ENCODE measurements at places on chromosomes 3 and 15. TPM values are rescaled to one million over a fixed set of nuclear protein-coding genes. Genes with fewer than 3 reads are reported as not detected.

Gene PLIN1
- 0.08 TPM for total RNA-seq

Gene TGM4
- total RNA-seq, result 0.03 TPM

Gene TRH
- not detected for total RNA-seq

Gene GASK1A
- total RNA-seq, result not detected

Gene SLC24A5
- total RNA-seq, result not detected

Gene SLC22A14
- 0.03 TPM for total RNA-seq

Gene EXD1
- total RNA-seq, result not detected

Gene RTP4
- not detected for total RNA-seq

Gene PROK2
- not detected for total RNA-seq

Gene CPA3
- not detected for total RNA-seq

Gene IL12A
- 0.59 TPM for total RNA-seq

Gene SPTSSB
- not detected for total RNA-seq

Gene CCDC33
- 7.3 TPM for total RNA-seq

Gene GABRB3
- total RNA-seq, result 73.4 TPM

Gene MASP1
- total RNA-seq, result not detected

Gene NTRK3
- 21.9 TPM for total RNA-seq

Gene EFCC1
- 0.03 TPM for total RNA-seq

Gene CNTN3
- not detected for total RNA-seq

Gene TMCC1
- 10.7 TPM for total RNA-seq

Gene PGBD4
- total RNA-seq, result 1.6 TPM

Gene DOCK3
- total RNA-seq, result 0.39 TPM

Gene CAMK2N2
- 1.4 TPM for total RNA-seq

Gene INSYN1
- total RNA-seq, result 1.5 TPM

Gene ITGA11
- 7.8 TPM for total RNA-seq

Gene RBP2
- total RNA-seq, result not detected

Gene SACM1L
- 16.1 TPM for total RNA-seq

Gene TKT
- total RNA-seq, result 2,118 TPM

Gene TTLL13
- 0.09 TPM for total RNA-seq

Gene CCNL1
- 34.6 TPM for total RNA-seq

Gene ACOX2
- 8.4 TPM for total RNA-seq

Gene TFDP2
- 15.1 TPM for total RNA-seq

Gene SLC28A1
- 0.05 TPM for total RNA-seq

Gene FEZF2
- not detected for total RNA-seq

Gene TUSC7
- not detected for total RNA-seq

Gene ADCY5
- total RNA-seq, result 0.44 TPM

Gene LSAMP
- total RNA-seq, result 0.18 TPM

Gene XIRP1
- 0.04 TPM for total RNA-seq

Gene PSTPIP1
- not detected for total RNA-seq

Gene HES1
- total RNA-seq, result 11.4 TPM

Gene VWA5B2
- 0.40 TPM for total RNA-seq

Gene SERINC4
- 0.08 TPM for total RNA-seq

Gene PAQR5
- 88.0 TPM for total RNA-seq

Gene IL17RE
- total RNA-seq, result 1.1 TPM

Gene GATA2
- total RNA-seq, result 5.0 TPM

Gene ATP11B
- total RNA-seq, result 10.4 TPM

Gene ATP13A5
- not detected for total RNA-seq
